ENCODE measurements at places on chromosomes 1 and 21.

- no peak for DNase-seq
Observed at GRCh38 chr1:100009458-100009857, 39.7 kb downstream of the SLC35A3 start.

DNA sequence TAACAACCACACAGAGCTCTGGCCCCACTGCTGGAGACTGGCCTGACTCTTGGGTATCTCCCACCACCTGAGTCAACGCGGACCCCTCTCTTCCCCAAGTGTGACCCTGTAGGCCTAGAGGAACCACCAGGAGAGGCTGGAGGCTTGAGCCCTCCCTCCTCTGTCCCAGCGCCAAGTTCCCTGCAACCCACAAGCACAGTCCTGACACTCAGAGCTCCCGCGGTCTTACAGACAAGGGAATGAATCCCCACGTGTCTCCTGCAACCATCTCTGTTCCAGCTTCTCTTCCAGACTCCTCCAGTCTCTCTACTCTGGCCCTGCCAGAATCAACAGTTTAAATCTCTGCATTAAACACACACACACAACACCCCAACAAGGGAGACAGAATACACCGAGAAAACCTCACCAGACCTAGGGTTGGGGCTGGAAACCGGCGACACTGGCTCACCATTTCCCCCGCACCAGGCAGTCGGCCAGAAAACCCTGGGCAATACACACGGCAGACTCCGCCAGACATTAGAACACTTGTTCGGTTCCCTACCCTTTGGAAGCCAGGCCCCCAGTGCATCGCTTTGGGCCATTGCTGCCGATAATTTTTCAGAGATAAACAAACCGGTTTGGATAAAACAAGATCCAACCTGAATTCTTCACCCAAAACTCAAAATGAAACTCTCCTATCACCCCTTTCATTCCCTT lies 21.7 kb downstream of the CASZ1 start:
- DNase-seq, result no peak

GRCh38 chr1:184389446-184389845 lies 2.6 kb downstream of the C1orf21 start:
- DNase-seq, result no peak

GRCh38 chr1:202658251-202658759 lies 51.9 kb downstream of the SYT2 start:
- no peak for DNase-seq

- no peak for DNase-seq
Observed at GRCh38 chr1:157969697-157970485, 23.6 kb upstream of the KIRREL1 start.

DNA sequence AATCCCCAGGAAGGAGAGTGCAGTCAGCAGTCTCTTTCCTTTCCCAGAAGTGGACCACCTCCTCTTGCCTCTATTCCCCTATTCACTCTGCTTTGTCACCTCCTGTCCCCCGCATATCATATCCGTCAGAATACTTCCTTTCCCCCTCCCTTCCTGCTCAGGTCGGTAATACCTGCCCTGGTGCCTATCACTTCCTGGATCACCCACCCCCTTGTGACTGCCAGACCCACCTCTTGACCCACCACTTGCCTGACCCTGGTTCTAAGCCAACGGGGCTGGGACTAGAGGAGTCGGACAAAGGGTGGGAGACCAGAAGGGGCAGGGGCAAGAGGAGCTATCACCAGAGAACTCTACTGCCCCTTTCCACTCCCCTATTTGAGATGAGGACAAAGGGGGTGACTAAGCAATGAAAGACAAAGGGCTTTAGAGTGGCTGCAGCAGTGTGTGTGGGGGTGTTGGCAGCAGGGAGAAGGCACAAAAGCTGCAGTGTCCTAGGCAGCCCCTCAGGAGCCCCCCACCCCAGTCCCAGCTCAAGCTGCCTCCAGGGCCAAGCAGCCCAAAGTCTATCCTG lies 1.7 kb upstream of the ADAMTS4 start:
- peak; percentile 71 for DNase-seq

- peak; percentile 66 for DNase-seq
Observed at GRCh38 chr1:154609398-154610380, 1.7 kb upstream of the ADAR start.

DNA sequence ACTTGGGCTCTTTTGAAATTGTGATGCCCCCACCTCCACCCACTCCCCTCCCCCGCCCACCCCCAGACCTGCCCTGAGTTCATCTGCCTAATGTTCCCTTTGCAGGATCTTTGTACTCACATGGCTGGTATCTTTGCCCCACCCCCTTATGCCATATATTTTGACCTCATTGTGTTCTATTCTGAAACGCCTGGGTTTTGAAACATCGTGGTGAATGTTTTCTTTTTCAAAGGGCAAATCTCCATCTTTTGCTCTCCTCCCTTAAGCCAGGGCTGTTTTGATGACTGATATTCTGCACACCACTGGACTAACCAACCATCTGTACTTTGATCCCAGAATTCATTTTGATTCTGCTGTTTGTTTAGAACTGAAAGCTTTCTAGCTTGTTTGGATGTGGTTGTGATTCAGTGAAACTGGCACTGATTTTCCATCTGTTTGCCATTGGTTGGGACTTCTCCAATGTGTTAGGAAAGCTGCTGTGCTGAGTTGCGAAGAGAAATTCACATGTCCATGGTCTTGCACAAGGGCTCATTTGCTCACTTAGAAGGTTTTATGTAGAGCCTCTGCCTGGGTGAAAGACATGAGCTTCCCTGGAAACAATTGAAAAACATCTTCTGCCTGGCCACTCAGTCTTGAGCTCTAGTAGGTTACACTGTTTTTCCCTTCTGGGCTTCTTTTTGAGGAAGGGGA lies 16.5 kb downstream of the SMAP2 start:
- no peak for DNase-seq

GRCh38 chr1:82565146-82565545 lies 764.4 kb downstream of the ADGRL2 start:
- no peak for DNase-seq

- DNase-seq, result no peak
Observed at GRCh38 chr1:113031171-113031933, 41.6 kb upstream of the LRIG2 start.

- no peak for DNase-seq
Observed at GRCh38 chr1:170803711-170804110, 131.6 kb upstream of the MROH9 start.

- DNase-seq, result no peak
Observed at GRCh38 chr1:174839211-174839610, 160.5 kb upstream of the CACYBP start.

GRCh38 chr1:206106328-206107167 lies 10.6 kb downstream of the AVPR1B start:
- peak; percentile 72 for DNase-seq

DNA sequence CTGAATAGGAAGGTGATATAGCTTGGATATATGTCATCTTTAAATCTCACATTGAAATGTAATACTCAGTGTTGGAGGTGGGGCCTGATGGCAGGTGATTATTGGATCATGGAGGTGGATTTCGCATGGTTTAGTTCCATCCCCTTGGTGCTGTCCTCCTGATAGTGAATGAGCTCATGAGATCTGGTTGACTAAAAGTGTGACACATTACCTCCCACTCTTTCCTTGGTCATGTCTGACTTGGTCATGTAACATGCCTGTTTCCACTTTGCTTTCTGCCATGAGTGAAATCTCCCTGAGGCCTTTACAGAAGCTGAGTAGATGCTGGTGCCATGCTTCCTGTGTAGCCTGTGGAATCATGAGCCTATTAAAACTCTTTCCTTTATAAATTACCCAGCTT lies 664.5 kb upstream of the NR5A2 start:
- DNase-seq, result no peak
